ENCODE measurements at places on chromosomes 11 and 22.
A peak's percentile ranks its signal among the peaks of the same experiment; 100 is the strongest.

GRCh38 chr11:10293423-10294289, at the start of gene SBF2:
Gene SBF2, minus strand, starts transcription at chr11:10294219. Its CDS starts 150 bp downstream, at chr11:10294069.
- DNase-seq: peak; percentile 85

- DNase-seq: no peak
Observed at GRCh38 chr22:37334461-37334858, 52.2 kb downstream of the CYTH4 start.

GRCh38 chr11:100863080-100863581, 176.0 kb downstream of the ARHGAP42 start:
- DNase-seq: no peak

- DNase-seq: no peak
Observed at GRCh38 chr11:124656774-124657630, 16.5 kb downstream of the SIAE start.

- DNase-seq: no peak
Observed at GRCh38 chr11:77320351-77320750, 18.9 kb upstream of the GDPD4 start.

GRCh38 chr11:64415286-64415685, 56.3 kb downstream of the RPS6KA4 start:
- DNase-seq: no peak

DNA sequence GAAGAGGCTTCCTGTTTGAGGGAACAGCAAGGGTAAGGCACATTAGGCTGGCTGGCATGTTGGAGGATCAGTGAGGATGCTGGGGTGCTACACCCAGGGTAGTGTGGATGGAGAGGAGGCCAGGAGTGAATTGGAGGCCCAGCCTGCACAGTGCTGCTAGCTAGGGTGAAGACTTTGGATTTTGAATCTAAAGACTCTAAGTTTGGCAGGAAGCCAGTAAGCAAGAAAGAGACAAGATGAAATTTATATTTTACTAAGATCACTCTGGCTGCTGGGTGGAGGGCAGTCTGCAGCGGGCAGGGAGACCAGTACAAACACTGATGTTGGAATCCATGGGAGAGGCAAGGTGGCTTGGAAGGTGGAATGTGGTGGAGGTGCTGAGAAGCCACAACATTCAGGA, 43.6 kb downstream of the TSPAN18 start:
- DNase-seq: no peak

GRCh38 chr11:62694455-62695167, 5.3 kb upstream of the LRRN4CL start:
- DNase-seq: peak; percentile 74

DNA sequence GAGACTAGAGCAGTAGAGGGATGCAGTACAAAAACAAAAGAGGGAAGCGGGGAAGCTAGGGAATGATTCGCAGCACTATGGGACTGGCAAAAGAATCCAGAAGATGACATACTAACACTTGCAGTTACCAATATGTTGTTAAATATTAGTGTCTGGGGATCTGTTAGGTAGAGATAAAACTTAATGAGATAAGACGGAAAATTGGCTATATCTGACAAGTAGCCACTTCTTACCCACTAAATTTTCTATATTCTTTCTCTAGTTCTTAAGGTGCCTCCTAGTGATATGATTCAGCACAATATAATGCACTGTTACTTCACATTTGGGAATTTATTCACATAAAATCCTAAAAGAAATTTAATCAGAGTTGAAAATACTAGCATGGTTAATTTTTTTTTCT, 30.8 kb downstream of the CCDC90B start:
- DNase-seq: no peak
